NCI-H226 (cell line): ENCODE measurements at places on chromosomes 7 and 10.

DNA sequence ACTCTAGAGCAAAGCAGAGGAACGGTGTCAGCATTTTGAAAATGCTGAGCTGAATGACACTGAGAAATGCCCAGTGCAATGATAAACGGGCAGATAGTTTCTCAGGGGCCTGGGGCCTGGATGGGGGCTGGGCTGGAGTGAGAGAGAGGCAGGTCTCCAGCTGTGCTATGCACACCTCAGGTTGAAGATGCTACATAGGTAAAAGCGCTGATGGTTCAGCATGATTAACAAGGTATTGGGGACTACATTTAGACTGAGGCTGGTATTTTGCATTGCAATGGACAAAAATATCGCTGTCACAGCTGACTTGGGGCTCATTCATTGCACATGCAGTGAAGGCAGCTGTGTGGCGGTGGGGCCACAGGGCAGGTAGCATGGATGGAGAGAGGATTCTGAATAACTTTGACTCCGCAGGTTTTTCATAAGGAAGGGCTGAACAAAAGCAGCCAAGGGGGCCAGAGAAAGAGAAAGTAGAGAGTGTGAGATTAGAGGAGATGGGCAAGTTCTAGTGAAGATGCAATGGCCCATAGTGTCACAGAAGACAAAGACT, 290.8 kb upstream of the ZNF32 start:
- DNase-seq: no peak

GRCh38 chr7:29066641-29067040, 79.7 kb downstream of the CPVL start:
- DNase-seq: no peak

GRCh38 chr10:52740913-52741675, 31.5 kb downstream of the MBL2 start:
- no peak for DNase-seq

DNA sequence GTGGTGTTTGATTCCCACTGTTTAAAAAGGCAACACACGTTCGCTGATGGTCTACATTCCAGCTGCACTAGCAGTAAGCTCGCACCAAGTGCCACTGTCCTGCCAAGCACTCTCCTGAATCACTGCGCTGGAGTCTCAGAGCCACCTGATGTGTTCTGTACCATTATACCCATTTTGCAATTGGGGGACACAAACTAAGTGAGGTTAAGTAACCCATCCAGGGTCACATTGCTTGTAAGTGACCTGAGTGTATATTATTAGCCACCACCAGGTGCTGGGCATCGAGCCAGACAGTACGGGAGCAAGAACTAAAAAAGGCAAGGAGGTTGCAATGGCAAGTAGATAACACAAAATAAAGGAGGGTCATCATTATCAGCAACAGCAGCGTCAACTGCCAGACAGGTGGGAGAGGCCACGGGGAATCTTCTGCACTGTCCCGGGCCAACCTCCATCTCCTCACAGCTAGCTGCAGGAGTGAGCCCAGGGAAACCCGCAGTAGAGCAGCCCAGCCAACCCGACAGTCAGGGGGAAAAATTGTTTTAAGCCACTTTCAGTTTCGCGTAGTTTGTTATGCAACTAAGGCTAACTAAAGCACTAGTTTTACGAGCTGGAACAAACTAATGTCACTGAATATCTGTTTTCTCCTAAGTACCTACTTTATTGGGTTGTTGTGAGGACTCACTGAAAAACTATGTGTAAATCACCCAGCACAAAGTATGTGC, 712 bp upstream of the CPVL start:
- DNase-seq: no peak

GRCh38 chr10:75404815-75405597, 3.4 kb upstream of the ZNF503 start:
- no peak for DNase-seq

GRCh38 chr10:48844616-48845015, 95.0 kb downstream of the LRRC18 start:
- no peak for DNase-seq

DNA sequence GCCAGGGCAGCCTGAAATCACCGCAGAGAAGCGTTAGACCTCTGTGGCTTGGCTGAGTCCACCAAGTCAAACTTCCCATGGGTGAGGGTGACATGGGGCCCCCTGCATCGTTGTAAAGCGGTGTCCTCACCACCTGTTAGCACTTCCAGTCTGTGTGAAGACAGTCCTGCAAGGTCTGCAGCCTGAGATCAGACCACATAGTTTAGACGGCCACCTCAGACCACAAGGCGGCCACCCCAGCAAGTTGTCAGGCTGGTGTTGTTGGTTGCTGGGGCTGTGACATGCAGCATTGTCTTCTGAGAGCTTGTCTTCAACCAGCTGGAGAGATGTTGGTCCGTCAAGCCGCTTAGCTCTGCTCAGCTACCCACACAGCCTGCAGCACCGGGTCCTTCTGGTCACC, 44.1 kb upstream of the TARP start:
- DNase-seq: no peak

DNA sequence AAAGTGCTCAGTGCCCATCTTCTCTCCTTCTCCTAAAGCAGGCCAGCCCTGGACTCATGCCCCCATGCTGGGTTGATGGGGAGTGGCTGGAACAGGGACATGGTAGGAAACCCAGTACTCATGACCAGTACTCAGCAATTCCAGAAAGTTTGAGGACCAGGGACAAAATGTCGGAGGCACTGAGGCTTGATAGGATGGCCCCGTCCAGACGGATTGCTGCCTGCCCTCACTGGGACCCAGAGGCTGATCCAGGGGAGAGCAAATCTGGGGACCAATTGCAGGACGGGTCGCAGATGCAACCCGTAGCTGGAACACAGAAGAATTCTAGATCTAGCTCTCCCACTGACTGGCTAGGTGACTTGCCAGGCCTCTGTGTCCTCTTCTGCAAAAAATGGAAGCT, 5.1 kb downstream of the ZCCHC24 start:
- no peak for DNase-seq

DNA sequence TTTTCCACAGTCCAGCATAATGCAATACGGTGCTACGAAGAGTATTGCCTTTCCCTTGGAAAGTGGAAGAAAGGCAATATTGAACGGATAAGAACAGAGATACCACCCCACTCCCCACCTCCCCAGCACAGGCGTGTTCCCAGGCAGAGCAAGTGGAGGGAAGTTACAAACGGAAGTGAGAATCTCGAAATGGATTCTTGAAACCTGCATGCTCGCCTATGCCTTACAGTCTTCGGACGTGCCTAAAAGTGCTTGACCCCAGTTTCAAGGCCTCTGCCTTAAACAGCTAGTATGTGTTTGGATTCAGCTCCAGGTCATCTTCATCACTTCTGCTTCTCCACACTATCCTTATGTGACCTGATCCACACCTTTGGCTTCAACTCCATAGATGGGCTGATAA, 35.0 kb upstream of the USP6NL start:
- no peak for DNase-seq

DNA sequence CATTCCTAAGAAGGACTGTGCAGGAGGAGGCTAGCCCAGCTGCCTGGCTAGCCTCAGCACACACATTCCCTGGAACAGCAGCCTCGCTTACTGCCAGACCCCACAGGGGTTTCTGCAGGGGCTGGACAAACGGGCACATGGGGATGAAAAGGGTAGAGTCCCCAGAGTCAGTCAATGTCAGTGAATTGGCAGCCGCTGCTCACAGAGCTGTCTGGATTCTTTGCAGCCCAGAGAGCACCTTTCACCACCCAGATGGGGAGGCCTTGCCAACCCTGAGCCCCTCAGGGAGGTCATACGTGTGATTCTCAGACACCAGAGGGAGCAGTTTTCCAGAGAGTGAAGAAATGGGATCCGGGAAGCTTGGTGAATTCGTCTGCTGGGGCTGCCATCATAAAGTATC, 143.3 kb downstream of the KCNMA1 start:
- no peak for DNase-seq

- DNase-seq: no peak
Measured at GRCh38 chr7:55657654-55658053, 85.4 kb upstream of the VOPP1 start.

GRCh38 chr10:114779803-114780576, 41.6 kb upstream of the FHIP2A start:
- DNase-seq: peak; percentile 56

DNA sequence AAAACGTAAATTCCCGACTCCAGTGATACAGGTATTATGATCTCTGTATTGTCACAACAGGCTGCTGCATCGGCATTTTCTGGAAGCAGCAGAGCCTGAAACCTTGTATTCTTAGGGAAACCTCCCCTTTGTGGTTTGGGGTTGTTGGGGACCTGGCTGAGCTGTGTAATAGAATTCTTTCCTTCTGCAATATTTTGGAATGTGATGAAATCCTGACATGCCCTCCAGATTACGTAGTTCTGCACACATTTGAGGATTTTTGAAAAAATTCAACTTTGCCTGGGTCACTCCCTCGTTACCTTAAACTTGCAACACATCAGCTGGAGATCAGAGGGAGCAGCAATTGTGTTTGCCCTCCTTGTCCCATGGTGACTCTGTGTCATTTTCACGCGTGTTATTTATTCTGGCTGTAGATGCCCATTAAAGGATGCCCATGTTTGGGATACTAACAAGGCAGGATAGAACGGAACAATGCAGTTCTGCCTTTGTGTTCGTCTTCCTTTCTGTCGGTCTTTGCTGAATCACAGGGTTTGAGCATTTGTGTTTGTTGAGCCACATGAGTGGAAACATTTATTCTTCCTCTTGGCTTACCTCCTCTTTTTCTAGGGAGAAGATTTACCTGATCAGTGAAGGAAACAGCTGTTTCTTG, 181.7 kb downstream of the TCF7L2 start:
- DNase-seq: peak; percentile 62

DNA sequence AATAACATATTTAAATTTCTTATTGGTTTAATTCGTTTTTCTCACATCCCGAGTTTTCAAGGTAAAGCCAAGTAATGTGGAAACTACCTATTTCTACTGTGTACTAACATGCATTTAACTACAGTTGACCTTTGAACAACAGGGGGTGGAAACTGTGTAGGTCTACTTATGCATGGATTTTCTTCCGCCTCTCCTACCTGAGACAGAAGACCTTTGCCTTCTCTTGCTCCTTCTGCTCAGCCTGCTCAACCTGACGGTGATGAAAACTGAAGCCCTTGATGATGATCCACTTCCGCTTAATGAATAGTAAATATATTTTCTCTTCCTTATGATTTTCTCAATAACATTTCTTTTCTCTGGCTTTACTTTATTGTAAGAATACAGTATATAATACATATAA, 18.5 kb downstream of the MEOX2 start:
- DNase-seq: no peak
